H1 (cell line): ENCODE measurements at places on chromosomes 6 and 20. TPM values are rescaled to one million over a fixed set of nuclear protein-coding genes. Genes with fewer than 3 reads are reported as not detected.
A peak's percentile ranks its signal among the peaks of the same experiment; 100 is the strongest.

- DNase-seq, result no peak
Observed at GRCh38 chr20:47949230-47949629, 163.9 kb upstream of the SULF2 start.

The FERMT1 gene
- total RNA-seq, result 16.5 and 17.8 TPM in 2 replicates

DNA sequence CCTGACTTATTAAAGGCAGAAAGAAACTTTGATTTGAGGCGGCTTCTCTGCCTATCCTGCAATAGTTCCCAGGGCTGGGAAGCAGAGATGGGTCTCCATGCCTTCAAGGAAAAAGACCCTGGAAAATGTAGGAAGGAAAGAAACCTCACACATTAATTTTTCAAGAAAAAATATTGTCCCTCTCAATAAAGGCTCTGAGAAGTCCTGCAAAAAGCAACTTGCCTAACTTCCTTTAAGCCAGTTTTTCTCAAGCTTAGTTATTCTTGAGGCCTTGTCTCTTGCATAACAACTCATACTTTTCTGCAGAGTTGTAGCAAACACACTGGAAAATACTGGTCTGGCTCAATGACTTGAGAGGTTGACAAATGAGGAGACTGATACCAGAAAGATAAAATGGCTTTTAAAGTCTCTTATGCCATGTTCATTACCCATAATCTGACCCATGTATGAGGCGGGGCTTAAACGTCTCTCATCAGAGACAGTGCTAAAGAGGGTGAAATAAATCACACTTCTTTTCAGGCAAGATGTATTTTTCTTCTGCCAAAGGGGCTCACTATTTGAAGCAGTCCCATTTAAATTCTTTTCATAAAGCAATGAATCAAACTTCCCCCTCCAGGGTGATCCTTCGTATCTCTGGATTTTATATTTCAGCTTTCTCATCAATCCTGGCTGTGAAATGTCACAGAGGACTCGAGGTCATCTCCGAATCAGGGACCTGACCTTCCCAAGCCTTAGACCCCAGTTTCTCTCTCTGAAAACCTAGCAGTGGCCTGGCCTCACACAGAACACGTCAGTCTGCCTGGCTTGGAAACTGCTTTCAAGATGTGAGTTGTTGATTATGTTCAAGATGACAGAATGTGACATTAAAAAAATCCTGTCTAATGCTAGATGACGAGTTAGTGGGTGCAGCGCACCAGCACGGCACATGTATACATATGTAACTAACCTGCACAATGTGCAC lies 82.3 kb upstream of the KCNG1 start:
- DNase-seq, result no peak

The ZSCAN16 gene
- total RNA-seq, result 7.4 and 9.4 TPM in 2 replicates

DNA sequence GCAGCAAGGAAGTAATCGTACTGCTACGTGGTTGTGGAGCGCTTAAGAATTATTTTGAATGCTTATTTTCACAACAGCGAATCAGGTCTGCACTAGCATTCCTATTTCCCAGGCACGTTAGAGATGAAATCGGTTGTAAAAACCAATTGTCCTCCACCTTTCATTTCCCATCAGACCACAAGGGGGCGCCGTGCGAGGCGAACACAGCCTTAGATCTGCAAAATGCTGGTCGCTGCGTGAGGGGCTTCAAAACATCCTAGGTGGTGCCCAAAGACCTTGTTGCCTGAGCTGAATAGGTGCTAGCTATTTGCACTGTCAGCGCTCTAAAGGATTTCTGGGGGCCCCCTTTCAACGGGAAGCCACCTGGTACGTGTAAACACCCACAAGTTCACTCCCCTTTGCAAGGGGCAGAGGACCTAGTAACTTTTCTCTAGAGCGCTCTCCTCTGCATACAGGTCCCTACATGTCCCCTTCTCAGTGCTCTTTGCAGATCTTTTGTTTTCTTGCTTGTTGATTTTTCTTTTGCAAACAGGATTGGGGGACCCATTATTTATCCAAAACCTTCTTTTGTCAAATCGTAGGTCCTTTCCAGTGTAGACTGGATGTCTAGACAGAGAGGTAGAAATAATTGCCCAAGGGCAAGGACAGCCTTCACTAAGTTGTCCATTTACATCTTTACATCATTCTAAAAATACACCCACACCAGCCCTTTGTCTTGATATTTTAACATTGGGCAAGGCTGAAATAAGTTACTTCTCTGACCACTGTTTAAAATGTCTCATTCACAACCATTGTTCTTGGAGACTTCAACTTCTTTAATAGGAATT lies 59.8 kb downstream of the NEDD9 start:
- DNase-seq, result peak; percentile 95

- DNase-seq, result no peak
Observed at GRCh38 chr6:161940519-161940918, 666.7 kb upstream of the AGPAT4 start.

- DNase-seq, result no peak
Observed at GRCh38 chr6:166007349-166008263, 160.0 kb downstream of the TBXT start.
